ENCODE measurements at places on chromosomes 13 and 19.

DNA sequence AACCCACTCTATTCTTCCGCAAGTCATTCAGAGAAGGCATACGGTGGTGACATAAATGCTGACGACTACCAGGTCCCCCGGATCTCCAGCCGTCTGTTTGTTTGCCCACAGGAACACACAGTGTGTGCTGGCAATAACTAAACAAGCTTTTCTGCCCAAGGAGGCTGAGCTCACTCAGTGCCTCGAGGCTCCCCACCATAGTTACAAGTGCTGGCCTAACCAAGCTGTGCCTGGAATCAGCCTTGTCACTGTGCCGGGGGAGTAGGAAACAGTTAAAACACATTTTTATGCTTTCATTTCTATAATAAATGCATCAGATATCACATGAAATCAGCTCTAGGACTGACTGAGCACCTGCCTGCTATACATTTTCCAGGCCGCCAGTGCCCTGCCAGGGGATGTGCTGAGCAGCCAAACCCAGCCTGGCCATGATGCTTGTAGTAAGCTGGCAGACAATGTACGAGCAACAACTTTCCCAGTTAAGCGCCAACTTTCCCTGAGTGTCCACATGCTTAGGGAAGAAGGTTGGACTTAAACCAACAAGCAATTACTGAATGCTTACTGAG is 28.1 kb downstream of the BRD4 start:
- no peak for DNase-seq

GRCh38 chr19:8567522-8568172 is 9.6 kb downstream of the MYO1F start:
- no peak for DNase-seq

GRCh38 chr19:32154418-32154817 is 191.0 kb upstream of the ZNF507 start:
- DNase-seq, result no peak

GRCh38 chr19:39109641-39110040 is 15.9 kb upstream of the PAK4 start:
- no peak for DNase-seq

DNA sequence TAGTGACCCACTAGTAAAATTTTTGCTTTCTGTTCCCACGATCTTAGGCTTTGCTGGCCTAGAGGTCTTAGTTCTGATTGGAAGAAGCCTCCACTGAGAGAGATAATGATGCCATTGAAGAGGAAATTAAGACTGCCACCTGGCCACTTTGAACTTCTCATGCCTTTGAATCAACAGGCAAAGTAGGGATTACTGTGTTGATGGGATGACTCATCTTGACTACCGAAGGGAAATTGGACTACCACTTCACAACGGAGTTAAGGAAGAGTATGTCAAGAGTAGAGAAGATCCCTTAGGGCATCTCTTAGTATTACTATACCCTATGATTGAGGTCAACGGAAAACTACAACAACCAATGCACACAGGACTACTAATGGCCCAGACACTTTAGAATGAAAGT is 12.7 kb upstream of the FREM2 start:
- no peak for DNase-seq

GRCh38 chr19:15180451-15181390 is 20.1 kb downstream of the NOTCH3 start:
- DNase-seq, result no peak

- no peak for DNase-seq
Measured at GRCh38 chr13:41299316-41300094, 11.6 kb upstream of the NAA16 start.

DNA sequence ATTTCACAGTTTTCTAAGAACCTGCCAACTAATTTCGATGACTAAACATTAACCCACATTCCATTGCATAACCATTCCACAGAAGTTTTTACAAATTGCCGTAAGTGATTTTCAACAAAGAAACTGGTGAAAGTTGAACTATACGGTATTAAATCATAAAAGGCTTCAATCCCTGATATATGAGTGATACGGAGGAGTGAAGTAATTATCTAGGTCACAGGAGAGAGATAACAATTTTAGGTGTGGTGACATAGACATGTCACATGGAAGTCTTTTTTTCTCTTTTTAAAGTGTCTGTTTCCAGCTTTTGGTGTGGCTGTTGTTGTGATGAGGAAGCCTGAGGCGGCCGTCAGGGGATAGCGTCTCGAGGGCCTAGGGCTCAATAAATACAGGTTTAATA is 29.4 kb downstream of the TBC1D4 start:
- DNase-seq, result no peak

- peak; percentile 54 for DNase-seq
Measured at GRCh38 chr13:26062853-26063444, 11.1 kb upstream of the SHISA2 start.

DNA sequence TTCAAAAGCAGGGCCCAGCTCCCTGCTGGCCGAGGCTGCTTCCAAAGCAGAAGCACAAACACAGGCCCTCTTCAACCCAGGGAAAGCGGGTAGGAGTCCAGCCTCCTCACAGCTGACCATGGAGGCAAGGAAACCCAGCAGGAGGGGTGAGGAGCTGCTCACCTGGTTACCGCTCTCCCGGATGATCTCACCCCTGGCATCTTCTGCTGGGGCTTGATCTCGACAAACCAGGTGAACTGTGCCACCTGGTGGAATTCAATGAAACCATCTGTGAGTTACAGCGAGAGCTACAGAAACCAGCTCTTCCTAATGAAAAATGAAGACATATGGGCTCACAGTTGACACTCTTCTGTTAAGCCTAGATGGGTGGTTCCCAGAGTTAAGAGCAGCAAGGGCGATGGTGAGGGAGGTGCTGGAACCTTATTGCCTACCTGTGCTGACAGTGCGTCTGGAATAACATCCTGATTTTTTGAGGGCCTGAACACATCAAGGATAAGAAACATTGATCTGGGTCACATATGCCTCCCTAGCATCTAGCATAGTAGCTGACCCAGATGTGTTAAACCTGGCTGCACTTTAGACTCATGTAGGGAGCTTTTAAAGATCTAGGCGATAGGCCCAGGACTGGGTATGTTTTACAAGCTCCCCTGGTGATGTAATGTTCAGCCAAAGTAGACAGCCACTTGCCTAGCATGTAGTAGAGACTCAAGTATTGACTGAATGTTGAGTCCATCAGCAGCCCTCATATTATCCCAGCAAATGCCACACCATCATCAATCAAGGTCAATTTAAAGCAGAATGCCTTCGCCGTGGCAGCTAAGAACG is 6.1 kb downstream of the DHRS12 start:
- DNase-seq, result peak; percentile 38

DNA sequence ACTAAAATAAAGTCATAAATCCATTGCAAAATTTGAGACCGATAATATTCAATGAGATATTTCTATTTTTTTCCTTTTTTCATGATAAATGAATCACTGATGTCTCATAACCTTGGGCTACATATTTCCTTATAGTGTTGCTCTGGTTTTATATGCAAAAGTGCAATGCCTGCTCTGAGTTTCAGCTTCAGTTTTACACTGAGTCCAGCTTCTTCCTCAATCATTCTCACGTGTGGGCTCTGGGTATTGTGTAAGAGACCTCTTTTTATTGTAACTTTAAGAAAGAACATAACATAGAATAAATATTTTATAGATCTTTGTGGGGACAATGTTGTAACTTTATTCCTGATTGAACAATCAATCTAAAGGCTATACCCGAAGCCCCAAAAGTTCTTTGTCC is 280.2 kb upstream of the EDNRB start:
- no peak for DNase-seq

All from endothelial cell (in vitro differentiated cells).